Inflammatory macrophage (primary cell): ENCODE measurements at places on chromosomes 2 and 18.

DNA sequence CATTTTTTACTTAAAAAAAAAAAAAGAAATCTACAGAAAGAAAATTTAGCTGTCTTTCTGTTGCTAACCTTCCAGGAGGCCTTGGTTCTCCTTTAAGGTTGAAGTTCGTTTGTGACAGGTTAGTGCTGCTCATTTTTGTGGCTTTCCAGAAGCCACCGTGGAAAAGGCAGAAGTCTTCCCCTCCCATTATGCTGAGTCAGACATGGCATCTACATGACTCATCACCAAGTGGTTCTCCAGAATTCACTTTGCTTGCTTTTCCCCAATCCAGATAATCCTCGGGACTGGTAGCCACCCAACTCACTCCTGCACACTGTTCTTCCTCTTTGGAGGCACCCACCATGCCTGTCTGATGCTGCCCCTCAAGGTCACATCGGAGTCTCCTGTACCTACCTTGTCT lies 228.7 kb downstream of the PIK3C3 start:
- DNase-seq, result peak; percentile 14

GRCh38 chr18:43780782-43781340 lies 503.6 kb upstream of the SYT4 start:
- DNase-seq, result no peak

DNA sequence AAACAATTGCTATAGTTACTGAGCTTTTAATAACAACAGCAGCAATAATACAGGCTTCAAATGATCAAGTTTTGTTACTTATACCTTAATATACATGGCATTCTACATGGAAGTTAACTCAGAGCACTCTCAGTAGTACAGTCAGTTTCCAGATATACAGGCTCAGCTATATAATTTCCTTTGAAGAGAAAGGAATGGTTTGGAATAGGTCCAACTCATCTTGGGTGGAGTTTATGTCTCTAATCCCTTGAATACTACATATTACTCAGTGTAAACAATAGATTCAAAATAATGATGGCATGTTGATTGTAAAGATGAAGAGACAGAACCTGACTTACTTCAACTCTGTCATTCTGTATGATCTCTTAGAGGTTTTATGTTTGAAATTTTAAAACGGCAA lies 174.9 kb downstream of the EPHA4 start:
- DNase-seq, result no peak

DNA sequence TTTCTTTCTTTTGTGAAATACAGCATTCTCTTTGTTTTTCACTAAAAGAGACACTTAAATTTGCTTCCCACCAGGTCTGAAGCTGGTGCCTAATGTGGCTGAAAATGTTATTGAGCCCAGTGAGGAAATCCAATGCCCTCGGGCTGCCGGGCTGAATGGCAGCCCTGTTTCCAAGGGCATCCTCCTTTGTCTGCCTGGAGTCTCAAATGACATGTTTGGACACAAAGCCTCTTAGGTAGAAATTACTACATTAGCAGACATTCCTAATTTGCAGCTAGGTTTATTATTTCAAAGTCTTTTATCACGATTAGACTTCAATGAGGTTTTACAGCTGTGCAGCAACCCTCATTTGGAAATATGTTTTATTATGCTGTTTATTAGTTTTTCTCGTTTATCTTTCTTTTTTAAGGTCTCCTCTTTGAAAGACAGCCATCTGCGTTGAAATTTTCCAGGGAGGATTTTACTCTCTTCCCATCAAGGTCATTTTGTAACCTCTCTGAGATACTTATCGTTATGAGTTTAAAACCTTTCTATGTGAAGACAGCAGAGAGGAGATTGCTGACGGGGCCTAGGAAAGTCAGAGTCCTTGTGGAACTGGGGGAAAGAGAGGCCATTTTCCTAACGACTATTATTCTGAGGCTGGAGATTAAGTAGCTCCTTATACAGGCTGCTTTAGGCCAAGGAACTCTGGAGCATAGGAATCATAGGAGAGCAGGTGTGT lies 59.0 kb upstream of the ZNF532 start:
- no peak for DNase-seq

DNA sequence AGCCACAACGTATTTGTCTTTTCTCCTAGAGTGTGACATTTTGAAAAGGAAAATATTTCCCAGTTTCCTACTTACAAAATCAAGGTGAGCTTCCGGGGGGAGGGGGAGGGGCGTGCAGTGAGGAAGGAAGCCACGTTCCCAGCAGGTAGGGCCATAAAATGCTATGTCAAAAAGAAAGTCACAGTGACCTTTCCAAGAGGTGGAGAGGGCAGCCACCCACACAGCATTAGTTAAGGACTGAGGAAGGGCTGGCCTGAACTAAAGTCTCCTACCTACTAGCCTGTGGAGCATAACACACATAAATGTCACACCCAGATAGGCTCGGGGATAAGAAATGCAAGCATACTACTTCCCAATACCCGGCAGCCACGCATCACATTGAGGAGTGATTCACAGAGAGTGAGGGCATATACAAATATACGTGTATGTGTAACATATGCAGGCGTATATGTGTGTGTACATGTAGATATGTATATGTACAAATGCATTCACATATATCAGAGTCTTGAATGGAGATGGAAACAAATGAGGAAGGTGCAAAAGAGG lies 191.1 kb downstream of the STK39 start:
- no peak for DNase-seq

DNA sequence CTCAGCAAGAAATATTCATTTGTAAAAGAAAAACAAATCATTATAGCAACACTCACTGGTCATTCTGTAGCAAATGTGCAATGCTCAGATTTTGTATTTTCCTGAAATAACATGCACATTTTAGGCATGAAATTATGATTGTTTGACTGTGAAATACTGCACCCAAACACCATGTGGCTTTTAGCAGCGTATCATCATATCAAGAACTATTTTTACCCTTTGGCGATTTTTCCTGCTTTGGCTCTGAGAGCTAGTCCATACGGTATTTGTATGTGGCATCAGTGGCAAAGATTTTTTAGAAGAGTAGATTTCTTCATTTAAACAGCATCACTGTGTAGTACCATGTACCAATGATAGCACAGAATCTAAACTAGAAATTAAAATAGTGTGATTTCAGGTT lies 493.1 kb downstream of the NR4A2 start:
- DNase-seq, result no peak

- DNase-seq, result no peak
These were observed 24.8 kb downstream of the BMPR2 start for GRCh38 chr2:202400941-202401340.

DNA sequence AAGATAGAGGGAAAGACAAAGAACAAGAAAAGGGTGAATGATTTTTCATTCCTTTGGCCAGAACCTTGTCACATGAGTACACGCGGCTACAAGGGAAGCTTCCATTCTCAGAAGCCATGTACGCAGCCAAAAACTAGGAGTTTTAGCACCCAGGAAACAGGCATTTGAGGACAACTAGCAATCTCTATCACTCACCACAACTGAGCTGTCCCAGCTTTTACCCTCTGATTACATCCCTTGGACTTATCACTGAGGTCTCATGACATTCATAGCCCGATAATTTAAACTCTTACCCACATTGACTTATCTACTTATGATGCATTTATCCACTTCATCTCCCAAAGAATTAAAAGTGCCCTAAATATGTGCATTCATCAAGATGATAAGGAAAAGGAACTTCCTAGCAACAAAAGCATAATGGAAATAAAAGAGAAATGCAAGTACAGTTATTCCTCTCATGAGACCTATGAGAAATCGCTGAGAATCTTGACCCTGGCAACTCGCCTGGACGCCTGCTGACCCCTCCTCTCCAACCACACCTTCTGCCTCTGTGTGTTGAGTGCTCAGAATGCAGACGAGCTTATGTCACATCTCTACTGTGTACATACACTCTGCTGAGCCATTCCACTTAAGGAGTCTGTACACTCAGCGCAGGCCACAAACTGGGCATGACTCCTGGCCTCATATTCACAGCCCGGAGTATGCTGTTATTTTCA lies 28.7 kb upstream of the MFSD6 start:
- DNase-seq, result no peak

DNA sequence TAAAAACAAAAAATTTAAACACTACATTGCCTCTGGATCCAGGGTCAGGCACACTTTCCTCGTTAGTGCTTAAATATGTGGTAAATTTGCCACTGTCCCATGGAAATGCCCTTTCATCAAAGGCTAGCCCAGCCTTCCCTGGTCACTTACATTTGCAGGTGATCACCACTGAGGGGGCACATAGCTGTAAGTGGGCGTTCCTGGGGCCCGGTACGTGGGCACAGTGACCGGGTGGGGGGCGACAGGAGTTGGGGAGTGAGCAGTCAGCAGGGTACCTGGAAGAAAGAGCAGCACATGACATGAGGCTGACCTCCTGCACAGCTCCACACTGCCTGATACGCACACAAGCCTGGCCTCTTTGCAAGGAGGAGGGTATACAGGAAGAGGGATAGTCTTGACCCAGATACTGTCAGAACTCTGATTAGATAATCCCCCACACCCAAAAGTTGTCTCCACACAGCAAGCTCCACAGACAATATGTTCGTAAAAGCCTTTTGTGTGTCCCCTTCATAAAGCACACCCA lies 40.5 kb downstream of the FAM168B start:
- DNase-seq, result no peak

DNA sequence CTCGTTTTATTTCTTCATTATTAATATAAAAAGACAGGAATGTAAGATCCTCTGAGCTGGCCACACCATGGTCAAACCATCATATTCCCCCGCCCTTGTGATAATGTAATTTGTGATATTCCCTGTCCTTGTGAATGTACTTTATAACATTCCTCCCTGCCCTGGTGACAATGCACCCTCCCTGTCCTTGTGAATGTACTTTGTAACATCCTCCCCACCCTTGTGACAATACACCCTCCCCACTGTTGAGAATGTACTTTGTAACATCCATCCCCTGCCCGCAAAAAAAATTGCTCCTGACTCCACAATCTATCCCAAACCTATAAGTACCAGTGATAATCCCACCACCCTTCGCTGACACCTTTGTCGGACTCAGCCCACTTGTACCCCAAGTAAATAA lies 211.0 kb downstream of the MBD2 start:
- DNase-seq, result no peak

DNA sequence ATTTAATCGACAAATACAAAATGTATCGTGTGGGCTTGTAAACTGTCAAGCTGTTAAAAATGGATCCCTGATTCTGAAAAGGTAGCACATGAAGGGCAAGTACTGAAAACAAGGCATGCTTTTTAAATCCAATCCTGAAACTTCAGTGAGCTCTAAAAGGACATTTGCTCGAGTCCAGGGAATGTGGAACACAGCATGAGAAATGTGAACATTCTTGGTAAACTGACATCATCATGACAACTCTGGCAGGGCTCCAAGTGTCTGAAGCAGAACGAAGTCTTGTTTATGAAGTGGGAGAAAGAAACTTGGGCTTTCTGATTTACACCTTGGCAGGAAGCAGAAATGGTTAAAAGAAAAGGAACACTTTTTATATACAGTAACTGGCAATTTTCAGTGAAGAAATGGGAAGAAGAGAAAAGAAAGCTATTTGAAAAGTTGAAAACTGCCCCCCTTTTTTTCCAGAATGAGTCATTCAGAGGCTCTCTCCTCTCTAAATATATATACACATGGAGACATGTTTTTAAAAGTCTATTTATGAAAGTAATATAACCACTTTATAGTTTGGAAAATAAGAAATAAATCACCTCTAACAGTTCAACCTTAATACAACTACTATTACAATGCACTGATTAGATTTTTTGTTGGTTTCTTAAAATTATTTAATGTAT lies 120.8 kb downstream of the GAREM1 start:
- no peak for DNase-seq

DNA sequence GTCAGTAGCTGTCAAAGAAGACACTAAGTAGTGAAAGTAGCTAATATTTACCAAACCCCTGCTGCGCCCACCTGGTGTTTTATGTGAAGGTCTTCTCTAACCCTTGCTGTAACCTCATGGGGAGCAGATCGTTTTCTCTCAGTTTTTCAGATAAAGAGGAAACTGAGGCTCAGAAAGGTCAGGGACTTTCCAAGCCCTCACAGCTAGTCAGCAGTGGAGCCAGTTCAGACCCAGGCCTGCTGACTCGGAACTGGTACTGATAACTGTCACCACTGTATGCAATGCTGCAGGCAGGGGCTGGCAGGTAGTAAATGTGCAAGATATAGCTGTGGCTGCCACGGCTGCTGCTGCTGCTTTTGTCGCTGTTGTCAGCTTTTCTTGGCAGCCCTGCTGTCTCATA lies 69.1 kb downstream of the LRRFIP1 start:
- DNase-seq, result no peak

DNA sequence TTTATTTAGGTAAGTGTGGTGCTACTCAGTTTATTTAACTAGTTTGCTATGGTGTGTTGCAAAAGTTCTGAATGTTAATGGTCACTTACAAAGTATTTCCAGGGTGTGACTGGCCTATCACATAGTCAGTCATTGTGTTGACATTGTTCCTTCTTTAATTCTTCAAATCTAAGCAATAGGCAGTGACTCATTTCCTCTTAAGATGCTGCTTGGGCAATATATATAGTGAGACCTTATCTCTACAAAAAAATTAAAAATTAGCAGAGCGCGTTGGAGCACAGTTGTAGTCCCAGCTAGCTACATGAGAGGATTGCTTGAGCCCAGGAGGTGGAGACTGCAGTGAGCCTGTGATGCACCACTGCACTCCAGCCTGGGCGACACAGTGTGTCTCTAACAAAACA lies 5.8 kb upstream of the CCDC88A start:
- peak; percentile 96 for DNase-seq

- DNase-seq, result no peak
These were observed 31.3 kb upstream of the TANK start for GRCh38 chr2:161128885-161129284.

- no peak for DNase-seq
These were observed 93.2 kb downstream of the UNC80 start for GRCh38 chr2:209864716-209865295.

DNA sequence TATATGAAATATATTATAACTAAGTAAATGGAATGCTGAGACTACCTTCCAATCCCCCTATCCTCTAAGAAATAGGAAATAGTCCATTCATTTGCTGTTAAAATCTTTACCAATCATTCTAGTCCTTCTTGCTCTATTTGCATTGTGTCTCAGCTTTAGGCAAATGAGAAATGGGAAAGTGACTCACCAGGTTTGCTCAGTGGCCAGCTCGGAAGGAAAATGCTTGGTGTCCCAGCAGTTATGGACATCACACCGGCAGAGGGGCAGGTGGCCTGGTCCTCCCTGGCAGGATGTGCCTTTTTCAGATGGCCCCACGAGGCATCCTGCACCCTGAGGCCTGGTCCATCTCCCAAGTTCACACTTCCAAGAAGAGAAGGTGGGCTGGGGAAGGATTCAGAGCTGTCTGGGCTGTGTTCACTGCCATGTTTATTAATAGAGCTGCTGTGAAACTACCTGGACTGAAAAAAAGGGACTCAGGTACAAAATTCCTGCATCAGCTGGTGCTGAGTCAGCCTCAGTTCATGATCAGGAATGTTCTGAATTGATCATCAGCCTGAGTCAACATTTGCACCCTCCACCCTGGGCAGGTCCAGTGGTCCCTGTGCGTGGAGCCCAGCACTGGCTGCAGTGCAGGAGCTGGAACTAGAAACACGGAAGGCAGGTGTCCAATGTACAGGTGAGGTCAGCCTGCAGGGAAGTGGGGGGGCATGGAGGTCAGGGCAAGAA lies 60.1 kb upstream of the ARL4C start:
- no peak for DNase-seq
